Right ventricle myocardium superior (tissue), 1 donor: ENCODE measurements at places on chromosomes 6 and 20. TPM values are rescaled to one million over a fixed set of nuclear protein-coding genes. Genes with fewer than 3 reads are reported as not detected.

GRCh38 chr6:153231048-153231646, 100.1 kb upstream of the RGS17 start:
- DNase-seq: peak; percentile 53

DNA sequence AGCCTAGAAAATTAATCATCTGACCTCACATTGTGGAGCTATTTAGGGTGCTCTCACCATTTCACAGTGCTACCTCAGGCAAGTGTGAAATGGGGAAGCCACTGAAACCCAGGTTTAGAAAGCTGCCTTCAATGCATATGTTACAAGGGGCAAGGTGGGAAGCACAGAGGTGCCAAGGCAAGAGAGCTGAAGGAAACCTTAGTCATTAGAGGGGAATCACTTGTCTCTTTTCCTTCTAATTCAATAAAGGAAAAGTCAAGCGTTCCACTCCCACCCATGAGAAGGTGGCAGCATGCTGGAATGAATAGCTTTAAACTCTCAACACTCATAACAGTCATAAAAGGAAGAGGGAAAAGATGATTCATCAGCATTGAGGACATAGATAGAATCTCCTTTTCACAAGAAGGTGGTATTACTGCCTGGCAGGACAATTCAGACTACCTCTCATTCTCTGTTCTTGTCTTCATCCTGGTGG, 251.9 kb upstream of the IRAK1BP1 start:
- no peak for DNase-seq

DNA sequence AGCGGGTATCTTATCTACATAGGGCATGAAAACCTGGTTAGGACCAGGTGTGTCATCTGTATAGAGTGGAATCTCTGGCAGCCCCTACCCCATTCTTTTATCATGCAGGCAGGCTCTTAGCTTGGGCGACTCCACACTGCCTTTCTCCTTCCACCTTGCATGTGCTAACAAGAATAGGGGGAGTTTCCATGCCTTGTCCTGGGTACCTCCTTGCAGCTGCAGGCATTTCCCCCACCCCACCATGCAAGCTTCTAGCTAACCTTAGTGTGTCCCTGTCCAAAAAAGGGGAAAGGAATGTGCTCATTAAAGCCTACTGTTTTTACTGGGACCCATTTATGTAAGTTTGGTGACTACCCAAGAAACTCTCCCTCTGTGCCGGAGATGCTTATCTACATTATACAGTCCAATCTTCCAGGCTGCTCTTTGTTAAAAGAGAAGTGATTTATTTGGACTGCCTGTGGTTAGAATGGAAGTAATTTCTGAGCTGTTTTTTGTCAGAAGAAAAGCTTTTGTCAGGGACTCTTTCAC, 10.5 kb upstream of the CEP43 start:
- no peak for DNase-seq

Gene EMILIN3
- 5.6 TPM for total RNA-seq

Gene CST4
- not detected for total RNA-seq

Gene HMGCLL1
- 2.0 TPM for total RNA-seq

Gene TNF
- 0.59 TPM for total RNA-seq

Gene SLC12A5
- total RNA-seq: not detected

- DNase-seq: no peak
Observed at GRCh38 chr6:84615113-84615850, 149.1 kb downstream of the TBX18 start.

DNA sequence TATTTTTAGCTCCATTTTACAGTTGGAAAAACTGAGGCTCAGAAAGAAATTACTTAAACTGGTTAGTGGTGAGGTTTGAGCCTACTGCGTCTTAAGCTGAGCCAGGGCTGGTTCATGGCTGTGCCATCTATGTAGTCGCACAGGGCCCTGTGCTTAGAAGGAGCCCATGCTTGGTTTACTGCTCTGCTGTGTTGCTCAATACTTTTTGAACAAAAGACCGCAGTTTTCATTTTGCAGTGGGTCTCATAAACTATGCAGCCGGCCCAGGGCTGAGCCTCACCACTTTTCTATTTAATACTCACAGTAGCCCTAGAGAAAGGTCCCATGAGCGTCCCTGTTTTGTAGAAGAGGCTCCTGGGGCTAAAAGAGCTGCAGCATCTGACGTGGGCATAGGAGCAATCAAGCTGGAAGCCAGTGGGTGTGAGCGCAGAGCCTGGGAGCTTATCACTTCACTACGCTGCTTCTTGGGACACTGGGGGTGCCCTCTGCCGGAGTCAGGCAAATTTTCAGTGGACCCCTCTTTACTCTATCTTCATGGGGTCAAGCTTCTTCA, 501 bp downstream of the SIRPB2 start:
- no peak for DNase-seq

Gene C6orf141
- total RNA-seq: not detected

DNA sequence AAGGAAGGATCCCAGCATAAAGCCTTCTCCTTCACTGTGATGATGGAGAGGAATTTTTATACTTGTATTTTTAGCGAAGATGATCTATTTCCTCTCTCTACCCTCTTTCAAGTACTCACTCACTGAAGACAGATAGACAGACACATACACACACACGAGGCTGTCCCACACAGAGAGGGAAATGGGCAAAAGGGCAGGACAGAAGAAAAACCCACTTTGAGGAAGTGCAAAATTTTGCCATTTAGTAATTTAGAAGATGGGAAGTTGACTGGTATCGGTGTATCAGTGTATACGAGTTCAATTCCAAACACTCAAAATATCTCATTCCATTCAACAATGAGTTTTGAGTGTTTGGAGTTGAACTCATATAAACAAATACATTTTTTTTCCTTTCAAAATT, 30.9 kb downstream of the HEBP2 start:
- no peak for DNase-seq

GRCh38 chr6:168615837-168616236, 174.9 kb downstream of the SMOC2 start:
- no peak for DNase-seq

- no peak for DNase-seq
Observed at GRCh38 chr6:155352811-155353210, 38.5 kb upstream of the TFB1M start.

DNA sequence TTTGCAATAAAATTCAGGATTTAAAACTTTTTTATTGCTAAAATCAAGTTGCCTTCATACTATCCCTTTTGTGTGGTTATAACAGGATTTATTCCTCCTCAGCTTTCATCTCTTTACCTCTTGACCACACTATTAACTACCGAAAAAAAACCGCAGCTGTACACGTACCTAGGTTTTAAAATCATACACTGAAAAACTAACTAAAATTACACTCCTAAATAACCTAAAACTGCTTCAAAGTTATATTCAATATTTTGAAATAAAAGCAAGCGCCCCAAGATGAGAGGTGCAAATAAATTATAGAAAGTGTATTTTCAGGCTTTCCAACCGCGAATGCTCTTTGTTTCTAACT, 1.4 kb downstream of the MPC1 start:
- DNase-seq: no peak

GRCh38 chr6:111478064-111478476, 4.9 kb downstream of the REV3L start:
- DNase-seq: no peak
